Left lung (tissue), 14 donors: ENCODE measurements at places on chromosomes 5 and 9. TPM values are rescaled to one million over a fixed set of nuclear protein-coding genes. Genes with fewer than 3 reads are reported as not detected.

FBP1 gene
- 21.2 TPM for polyA plus RNA-seq

LHX3 gene
- polyA plus RNA-seq: not detected

GADD45G gene
- polyA plus RNA-seq: 5.4 TPM

DBH gene
- 2.2 TPM for polyA plus RNA-seq

PCDHB2 gene
- 5.9 TPM for polyA plus RNA-seq

ANKS6 gene
- polyA plus RNA-seq: 26.3 TPM

UGT3A2 gene
- polyA plus RNA-seq: 0.25 TPM

DNA sequence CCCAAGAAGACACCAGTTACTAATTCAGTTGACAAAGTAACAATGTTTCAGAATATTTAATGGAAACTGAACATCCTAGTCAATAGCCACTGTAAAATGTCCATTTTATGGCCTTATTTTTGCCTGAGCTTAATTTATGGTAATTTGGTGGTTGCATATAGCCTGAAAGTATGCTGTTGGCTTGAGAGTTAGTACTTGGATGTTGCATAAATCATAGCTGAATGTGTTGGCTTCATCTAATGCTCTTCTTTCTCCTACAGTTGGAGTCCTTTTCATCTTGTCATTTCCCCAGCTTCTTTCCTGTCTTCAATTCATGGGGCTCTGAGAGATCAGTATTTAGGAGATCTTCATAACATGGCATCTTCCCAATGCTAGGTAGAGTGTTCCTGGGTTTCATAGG, 164.6 kb downstream of the MAT2B start:
- no peaks in the 10 kb centered on the region for H3K27me3 ChIP-seq
- no peak overlapping the region for H3K4me3 ChIP-seq
- H3K27ac ChIP-seq: no peak overlapping the region
- no peaks in the 10 kb centered on the region for H3K4me1 ChIP-seq
- no peaks in the 10 kb centered on the region for H3K36me3 ChIP-seq
- no peak for DNase-seq

- H3K36me3 ChIP-seq: no peaks in the 10 kb centered on the region
- no peak overlapping the region for H3K4me3 ChIP-seq
- no peak for DNase-seq
- H3K4me1 ChIP-seq: no peaks in the 10 kb centered on the region
Measured at GRCh38 chr5:87151547-87151946, 116.1 kb upstream of the RASA1 start.

- H3K27ac ChIP-seq: no peak overlapping the region
- H3K27me3 ChIP-seq: no peaks in the 10 kb centered on the region
- no peaks in the 10 kb centered on the region for H3K36me3 ChIP-seq
- no peak for DNase-seq
- H3K4me1 ChIP-seq: no peaks in the 10 kb centered on the region
- H3K4me3 ChIP-seq: no peak overlapping the region
Measured at GRCh38 chr5:34831303-34831702, 7.7 kb upstream of the TTC23L start.

DNA sequence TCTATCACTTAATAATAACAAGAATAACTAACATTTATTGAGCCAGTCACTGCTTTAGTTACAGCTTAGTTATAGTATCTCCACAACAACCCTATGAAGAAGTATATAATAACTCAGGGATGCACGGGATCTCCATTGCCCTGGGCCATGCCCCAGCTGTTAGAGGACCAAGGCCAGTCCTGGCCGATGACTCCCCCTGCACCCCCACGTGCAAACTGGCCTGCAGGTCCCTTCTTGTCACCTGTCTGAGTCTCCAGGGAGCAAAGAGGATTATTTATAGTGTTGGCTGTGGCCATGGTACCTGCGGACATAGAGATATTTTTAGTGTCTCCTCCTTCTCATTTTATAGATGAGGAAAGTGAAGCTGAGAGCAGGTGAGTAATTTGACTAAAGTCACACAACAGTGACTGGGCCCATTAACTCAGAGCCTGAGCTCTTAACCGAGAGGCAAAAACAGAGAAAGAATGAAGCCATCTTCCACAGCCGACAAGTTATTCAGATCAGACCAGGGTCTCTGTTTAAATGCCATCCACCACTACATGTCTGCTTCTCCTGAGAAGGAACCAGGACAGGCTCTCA, 94.4 kb downstream of the TMEM215 start:
- no peaks in the 10 kb centered on the region for H3K4me1 ChIP-seq
- H3K27me3 ChIP-seq: no peaks in the 10 kb centered on the region
- H3K36me3 ChIP-seq: no peaks in the 10 kb centered on the region
- no peak overlapping the region for H3K4me3 ChIP-seq

GRCh38 chr5:59673438-59674058, 220.0 kb downstream of the PDE4D start:
- H3K27me3 ChIP-seq: no peaks in the 10 kb centered on the region
- H3K36me3 ChIP-seq: no peaks in the 10 kb centered on the region
- no peaks in the 10 kb centered on the region for H3K4me1 ChIP-seq
- peak; percentile 60 for DNase-seq
- no peak overlapping the region for H3K27ac ChIP-seq

DNA sequence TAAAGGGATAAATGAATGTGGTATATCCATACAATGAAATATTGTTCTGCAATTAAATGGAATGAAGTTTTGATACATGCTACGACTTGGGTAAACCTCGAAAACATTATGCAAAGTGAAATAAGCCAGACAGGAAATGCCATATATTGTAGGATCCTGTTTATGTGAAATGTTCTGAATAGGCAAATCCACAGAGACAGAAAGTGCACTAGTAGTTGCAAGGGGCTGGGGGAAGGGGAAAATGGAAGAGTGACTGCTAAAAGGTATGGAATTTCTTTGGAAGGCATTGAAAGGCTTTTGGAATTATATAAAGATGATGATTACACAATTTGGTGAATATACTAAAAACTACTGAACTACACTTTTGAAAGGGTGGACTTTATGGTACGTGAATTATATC, 97.0 kb downstream of the FOXD1 start:
- no peak overlapping the region for H3K27ac ChIP-seq
- DNase-seq: no peak
- H3K27me3 ChIP-seq: peaks cover 10% of the 10 kb centered on the region
- no peaks in the 10 kb centered on the region for H3K4me1 ChIP-seq
- no peak overlapping the region for H3K4me3 ChIP-seq
- H3K36me3 ChIP-seq: no peaks in the 10 kb centered on the region

GRCh38 chr5:169649486-169649885, 12.4 kb downstream of the DOCK2 start:
- H3K4me1 ChIP-seq: no peaks in the 10 kb centered on the region
- H3K27me3 ChIP-seq: no peaks in the 10 kb centered on the region
- no peaks in the 10 kb centered on the region for H3K36me3 ChIP-seq
- no peak overlapping the region for H3K27ac ChIP-seq
- no peak for DNase-seq
- H3K4me3 ChIP-seq: no peak overlapping the region

GRCh38 chr5:179287071-179287470, 58.2 kb downstream of the ADAMTS2 start:
- H3K4me3 ChIP-seq: no peak overlapping the region
- H3K27ac ChIP-seq: no peak overlapping the region
- H3K36me3 ChIP-seq: no peaks in the 10 kb centered on the region
- no peaks in the 10 kb centered on the region for H3K4me1 ChIP-seq
- no peaks in the 10 kb centered on the region for H3K27me3 ChIP-seq
- DNase-seq: no peak

GRCh38 chr5:172642926-172643871, 2.1 kb downstream of the NEURL1B start:
- no peaks in the 10 kb centered on the region for H3K36me3 ChIP-seq
- no peaks in the 10 kb centered on the region for H3K27me3 ChIP-seq
- peaks cover 64% of the 10 kb centered on the region for H3K4me1 ChIP-seq
- peak overlapping the region; percentile 65 for H3K4me3 ChIP-seq

DNA sequence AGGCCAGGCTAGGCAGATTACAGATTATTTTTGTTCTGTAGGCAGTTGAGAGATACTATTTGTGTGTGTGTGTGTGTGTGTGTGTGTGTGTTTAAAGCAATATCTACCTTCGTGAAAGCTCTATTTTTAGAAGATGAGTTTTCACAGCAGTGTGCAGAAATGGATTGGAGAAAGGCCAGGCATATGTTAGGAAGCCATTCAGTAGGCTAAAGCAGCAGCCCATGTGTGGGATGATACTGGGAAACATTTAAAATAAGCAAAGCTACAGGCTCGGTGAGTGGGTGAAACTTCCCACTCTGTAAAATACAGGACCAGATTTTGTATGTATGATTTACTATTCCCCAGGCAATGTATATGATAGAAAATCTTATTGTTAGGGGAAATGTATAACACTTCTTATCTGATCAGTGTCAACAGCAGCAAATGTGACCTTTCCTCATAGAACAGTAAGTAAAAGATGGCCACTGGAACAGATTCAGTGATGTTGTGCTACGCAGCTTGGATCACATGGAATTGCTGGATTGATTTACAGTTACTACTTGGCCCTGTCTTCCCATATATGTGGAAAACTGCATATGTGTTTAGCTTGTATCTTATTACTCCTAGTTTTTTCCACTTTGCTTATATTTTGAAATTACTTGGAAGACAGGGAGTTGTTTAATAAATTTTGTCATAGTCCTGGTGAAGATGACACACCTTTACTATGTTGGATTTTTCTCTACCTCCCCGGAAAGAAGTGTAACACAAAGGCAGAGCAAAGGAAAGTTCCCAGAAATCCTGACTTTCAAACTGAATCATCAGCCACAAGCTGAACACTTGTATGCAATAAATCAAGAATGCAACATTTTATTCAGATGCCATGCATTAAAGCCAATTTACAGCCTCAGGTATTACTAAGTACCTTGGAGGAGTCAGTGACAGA, 1077.7 kb upstream of the SEMA6A start:
- peak; percentile 8 for DNase-seq
- no peak overlapping the region for H3K4me3 ChIP-seq
- no peak overlapping the region for H3K27ac ChIP-seq
- no peaks in the 10 kb centered on the region for H3K27me3 ChIP-seq

GRCh38 chr5:8685704-8686103, 816.8 kb downstream of the MTRR start:
- no peaks in the 10 kb centered on the region for H3K4me1 ChIP-seq
- no peak overlapping the region for H3K4me3 ChIP-seq
- DNase-seq: no peak
- H3K36me3 ChIP-seq: no peaks in the 10 kb centered on the region
- H3K27me3 ChIP-seq: no peaks in the 10 kb centered on the region

DNA sequence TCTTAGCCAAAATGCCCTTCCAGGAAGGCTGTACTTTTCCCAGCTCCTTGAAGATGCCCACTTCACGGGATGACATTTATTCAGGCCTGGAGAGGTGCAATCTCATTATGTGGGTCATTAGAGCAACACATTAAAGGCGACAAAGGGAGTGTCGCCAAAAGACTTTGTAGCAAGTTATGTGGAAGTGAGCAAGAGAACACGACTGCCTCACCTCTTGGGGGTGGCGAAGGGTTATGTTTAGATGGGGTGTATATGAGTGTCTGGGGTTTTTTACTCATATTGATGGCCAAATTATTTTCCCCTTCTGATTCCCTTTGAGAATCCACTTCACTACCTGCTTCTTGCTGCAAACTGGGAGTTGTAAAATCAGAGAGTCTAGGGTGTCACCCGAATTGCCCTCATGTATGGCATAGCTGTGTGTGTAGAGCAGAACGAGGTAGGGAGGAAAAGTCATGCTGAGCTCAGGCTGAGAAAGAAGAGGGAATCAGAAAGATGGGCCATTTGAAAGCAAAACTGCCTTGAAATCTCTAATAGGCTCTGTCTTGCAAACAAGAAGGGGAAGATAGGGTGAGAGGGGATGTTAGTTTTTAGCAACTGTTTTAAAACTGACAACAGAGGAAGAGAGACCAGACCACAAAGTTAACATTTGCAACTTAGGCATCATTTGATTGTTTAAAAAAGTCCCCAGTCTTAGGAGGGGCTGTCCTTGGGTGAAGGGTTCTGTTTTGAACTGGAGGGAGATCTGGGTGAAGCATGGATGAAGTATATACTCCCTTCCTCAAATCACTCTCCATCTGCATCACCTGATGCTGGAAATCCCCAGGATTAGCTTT, 97.1 kb upstream of the IL12B start:
- no peak overlapping the region for H3K27ac ChIP-seq
- H3K27me3 ChIP-seq: no peaks in the 10 kb centered on the region
- no peaks in the 10 kb centered on the region for H3K4me1 ChIP-seq

DNA sequence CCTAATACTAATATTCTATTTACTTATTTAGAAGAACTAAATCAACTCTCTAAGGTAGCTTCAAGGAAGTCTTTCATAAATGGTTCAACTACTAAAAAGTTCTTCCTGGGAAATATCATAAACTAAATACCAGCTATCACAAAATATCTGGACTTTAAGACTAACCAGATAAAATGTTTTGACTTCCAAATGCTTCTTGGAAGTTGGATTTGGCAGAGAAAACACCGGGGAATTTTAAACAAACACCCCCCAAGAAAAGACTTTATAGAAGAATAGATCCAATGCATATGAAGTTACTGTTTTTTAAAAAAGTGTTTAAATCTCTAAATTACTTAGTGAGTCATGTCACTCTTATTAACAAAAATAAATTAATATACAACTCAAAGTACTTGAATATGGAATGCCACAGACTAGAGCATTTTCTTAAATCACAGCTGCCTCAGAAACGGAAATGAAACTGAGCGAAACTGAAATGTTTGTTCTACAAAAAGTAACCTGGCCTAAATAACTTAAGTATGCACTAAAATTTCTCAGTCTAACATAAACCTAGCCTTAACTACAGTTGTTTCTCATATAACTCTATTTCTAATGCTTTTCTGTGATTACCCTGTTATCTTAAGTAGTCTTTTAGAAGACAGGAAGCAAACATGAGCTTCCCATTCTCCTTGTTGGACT, 6.8 kb downstream of the ABCA1 start:
- H3K4me1 ChIP-seq: peaks cover 12% of the 10 kb centered on the region
- H3K36me3 ChIP-seq: no peaks in the 10 kb centered on the region
- H3K27me3 ChIP-seq: no peaks in the 10 kb centered on the region
- no peak for DNase-seq
- no peak overlapping the region for H3K4me3 ChIP-seq
- H3K27ac ChIP-seq: peak overlapping the region; percentile 54

GRCh38 chr9:98995059-98995671, 51.5 kb downstream of the COL15A1 start:
- H3K4me1 ChIP-seq: peaks cover 25% of the 10 kb centered on the region
- DNase-seq: peak; percentile 30
- no peaks in the 10 kb centered on the region for H3K36me3 ChIP-seq
- H3K27ac ChIP-seq: no peak overlapping the region

DNA sequence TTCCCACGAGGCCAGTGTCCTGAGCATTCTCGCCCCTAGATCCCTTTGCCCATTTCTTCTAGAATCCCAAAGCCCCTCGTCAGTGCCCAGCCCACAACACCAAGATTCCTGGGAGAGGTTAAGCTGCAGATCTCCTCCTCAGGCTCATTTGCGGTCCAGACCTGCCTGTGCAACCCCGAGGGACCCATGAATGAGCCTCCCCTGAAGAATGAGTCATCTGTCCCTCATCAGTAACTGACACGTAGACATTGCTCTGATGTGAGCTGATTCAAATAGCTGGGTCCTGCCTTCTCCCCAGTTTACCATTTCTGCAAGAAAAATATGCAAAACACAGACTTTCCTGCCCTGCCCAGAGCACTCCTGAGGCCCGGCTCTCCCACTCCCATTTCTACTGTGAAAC, 92.8 kb downstream of the ADCY2 start:
- DNase-seq: no peak
- no peaks in the 10 kb centered on the region for H3K27me3 ChIP-seq
- no peak overlapping the region for H3K4me3 ChIP-seq
- H3K4me1 ChIP-seq: no peaks in the 10 kb centered on the region
- H3K27ac ChIP-seq: no peak overlapping the region
